Activated naive CD4-positive, alpha-beta T cell (primary cell): ENCODE measurements at places on chromosomes 12 and 14.

- no peak for DNase-seq
Measured at GRCh38 chr14:56379956-56380355, 199.6 kb upstream of the TMEM260 start.

DNA sequence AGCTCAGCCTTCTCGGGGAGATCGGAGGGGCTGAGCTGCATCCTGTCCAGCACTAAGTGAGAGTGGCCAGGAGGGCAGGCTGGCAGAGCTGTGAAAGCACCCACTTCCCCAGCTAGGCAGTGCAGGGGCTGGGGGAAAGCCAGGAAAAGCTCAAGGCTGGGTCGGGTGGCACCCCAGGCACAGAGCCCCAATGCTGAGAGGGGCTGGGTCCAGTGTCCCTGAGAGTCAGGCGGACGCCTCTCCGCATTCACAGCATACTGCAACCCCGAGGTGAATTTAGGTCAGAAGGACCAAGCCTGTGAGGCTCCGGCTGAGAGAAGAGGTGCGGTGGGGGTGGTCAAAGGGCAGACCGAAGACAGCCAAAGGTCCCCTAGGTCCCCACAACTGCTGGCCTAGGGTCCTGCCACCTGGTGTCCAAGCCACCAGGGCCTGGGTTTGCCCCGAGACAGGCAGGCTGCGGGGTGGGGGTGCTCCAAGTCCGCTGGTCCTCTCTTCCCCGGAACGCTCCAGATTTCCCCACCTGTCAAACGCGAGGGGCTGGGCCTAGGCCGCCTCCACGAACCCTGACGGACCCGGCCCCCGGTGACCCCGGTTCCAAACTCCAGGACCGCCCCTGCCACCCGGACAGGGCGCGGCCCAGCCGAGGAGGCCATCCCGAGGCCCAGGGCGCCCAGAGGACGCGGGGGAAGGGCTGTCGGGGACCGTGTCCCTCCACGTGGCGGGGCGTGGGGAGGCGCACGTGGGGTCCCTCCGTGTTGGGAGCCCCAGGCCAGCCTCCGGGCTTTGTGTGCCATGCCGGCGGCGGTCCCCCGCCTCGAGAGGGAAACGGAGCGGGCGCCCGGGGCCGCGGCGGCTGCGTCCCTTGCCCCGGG, 527 bp downstream of the CAMKK2 start:
- DNase-seq = no peak

DNA sequence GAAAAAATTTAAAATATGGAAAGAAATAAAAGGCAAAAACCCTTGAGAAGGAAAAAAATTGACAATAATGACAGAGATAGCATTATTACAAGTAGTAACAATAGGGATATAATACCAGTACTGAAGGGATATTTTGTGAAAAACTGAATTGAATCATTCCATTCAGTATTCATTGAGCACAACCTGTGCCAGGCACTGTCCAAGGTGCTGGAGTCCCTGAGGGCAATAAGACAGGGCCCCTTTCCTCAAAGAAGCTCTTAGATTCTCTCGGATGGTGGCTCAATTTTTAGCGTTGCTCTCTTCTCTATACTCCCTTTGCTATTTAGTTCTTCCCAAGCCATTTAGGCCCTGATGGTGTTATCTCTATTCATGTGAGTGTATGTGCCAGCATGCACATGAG, 34.3 kb upstream of the GAS2L3 start:
- no peak for DNase-seq

DNA sequence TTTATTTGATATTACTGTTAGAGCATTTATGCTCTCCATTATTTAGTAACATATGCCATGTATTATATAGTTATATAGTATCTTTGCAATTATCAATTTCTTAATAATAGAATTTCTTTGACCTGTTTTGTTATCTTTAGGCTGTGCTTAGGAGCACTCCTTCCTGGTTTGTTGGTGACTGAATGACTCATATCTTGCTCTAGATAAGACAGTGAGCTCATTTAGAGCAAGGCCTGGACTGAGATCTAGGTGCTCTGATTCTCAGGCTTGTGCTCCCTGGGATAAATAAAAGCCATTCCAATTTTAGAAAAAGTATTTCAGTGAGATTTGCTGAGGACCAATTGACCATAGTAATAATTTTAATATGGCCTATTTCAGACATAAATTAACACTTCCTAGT, 951.2 kb downstream of the FLRT2 start:
- no peak for DNase-seq

DNA sequence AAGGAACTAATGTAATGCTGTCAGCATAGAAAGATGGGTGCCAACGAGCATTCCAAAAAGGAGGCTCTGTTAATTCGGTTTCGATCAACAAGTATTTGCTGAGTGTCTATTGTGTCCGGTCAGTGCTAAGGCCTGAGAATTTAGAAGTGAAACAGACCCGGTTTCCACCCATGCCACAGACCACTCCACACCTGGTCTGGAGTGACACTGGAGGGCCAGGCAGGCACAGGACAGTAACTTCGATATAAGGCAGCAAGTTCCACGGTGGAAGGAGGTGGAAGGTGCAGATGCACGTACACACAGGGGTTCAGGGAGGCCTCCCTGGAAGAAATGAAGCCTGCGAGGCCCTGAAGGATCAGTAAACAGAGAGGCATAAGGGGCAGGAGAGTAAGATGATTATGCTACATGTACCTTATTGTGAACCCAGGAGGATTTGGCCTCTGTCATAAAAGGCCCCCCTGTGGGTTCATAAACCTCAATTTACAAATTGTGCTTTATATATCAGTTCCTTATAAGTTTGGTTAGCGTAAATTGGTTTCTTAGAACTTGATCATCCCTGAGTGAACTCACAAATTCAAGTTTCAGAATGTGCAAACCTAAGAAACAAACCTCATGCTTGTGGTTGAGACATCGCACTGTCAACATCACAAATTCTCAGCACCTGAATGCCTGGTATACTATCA, 25.9 kb downstream of the SSH1 start:
- no peak for DNase-seq

DNA sequence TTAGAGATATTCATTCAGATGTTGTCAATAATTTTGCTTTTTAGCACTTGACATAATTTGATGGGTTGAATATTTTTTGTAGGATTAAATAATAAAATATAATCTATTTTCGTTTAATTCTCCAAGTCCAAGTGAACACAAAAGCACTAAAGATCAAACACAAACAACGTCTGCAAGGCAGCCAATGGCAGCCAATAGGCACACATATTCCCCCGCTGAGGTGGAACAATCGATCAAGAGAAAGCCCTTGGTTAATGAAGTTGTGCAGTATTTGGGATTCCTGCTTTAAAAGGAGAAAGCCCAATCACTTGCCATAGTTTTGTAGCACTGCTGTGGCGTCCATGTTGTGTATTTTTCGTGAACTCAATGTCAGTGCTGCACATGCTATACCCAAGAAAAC, 1.5 kb downstream of the DHRS7 start:
- no peak for DNase-seq

DNA sequence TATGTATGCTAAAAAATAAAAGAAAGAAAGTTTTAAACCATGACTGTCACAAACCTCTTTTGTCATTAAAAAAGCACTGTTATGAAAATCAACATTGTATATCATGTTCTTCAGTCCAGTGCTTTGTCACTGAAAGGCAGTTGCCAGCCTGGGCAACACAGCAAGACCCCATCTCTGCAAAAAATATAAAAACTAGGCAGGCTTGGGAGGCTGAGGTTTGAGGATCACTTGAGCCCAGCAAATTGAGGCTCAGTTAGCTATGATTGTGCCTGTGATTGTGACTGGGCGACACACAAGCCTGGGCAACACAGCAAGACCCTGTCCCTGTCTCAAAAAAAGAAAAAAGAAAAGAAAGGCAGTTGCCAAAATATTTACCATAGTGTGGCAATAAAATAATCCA, 102.7 kb upstream of the NAP1L1 start:
- no peak for DNase-seq

DNA sequence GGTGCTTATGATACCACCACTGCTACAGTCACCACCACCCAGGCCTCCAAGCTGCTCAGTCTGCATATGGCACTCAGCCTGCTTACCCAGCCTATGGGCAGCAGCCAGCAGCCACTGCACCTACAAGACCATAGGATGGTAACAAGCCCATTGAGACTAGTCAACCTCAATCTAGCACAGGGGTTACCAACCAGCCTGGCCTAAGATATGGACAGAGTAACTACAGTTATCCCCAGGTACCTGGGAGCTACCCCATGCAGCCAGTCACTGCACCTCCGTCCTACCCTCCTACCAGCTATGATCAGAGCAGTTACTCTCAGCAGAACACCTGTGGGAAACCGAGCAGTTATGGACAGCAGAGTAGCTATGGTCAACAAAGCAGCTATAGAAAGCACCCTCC, 55.1 kb downstream of the BRMS1L start:
- no peak for DNase-seq
